Stimulated activated CD4-positive, alpha-beta T cell treated with anti-CD3 and anti-CD28 coated beads, Interleukin-1b, Interleukin-23, amount 100 ng/mL, for 1 hour (primary cell): ENCODE measurements at places on chromosomes 12 and 14.

DNA sequence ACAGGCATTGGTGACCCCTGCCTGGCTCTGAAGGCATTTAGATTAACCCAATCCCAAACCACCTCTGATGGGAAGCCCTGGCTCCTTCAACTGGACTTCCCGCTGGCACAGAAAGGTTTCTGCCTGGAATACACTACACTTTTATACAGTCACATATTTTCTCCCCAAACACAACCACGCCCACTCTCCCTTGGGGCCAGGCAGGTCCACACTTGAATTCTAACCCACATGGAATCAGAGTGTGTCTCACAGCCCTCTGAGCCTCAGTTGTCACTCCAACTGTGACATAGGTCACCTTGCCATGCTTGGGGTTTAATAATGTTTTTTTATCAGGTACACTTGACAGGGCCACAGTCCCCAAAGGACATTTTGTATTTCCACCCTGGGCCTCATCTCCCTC lies 368.6 kb downstream of the BCL11B start:
- DNase-seq: no peak

GRCh38 chr12:45234139-45234865 lies 18.4 kb downstream of the ANO6 start:
- no peak for DNase-seq

DNA sequence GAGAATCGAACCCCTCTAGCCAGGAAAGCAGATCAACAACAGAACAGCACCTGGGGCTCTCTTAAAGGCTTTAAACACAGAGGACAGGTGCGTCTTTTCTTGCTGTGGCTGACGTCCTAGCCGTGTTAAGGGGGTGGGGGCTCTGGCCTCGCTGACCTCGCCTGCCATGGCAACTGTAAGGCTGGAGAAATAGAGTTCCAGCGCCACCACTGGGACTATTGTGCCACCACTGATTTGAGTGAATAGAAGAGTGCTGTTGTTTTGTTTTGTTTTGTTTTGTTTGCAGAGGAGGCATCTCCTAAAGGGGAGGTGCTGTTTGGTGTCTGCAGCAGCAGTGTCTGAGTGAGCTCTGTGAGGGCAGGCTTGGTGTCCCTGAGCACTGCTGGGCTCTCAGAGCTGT lies 34.2 kb upstream of the PRMT8 start:
- no peak for DNase-seq

- no peak for DNase-seq
Measured at GRCh38 chr14:65065719-65066118, 36.6 kb downstream of the MAX start.

- no peak for DNase-seq
Measured at GRCh38 chr12:225012-225411, 11.1 kb upstream of the SLC6A12 start.

DNA sequence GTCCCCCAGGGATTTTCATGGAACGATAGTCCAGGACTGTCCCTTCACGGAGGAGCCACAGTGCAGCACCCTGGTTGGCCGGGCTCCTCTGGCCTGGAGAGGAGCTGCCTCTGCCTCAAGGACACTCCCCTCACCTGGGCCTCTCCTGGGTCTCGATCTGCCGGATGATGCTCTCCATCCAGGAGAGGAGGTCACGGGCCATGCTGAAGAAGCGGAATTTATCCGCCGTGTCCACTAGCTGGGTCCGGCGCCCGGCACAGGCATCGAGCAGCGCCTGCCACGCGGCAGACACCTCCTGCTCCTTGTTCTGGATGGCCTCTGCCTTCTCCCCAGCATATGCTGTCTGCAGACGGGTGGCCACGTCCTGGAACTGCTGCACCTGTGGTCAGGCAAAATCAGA lies 66.5 kb downstream of the PLEKHG3 start:
- DNase-seq: no peak

DNA sequence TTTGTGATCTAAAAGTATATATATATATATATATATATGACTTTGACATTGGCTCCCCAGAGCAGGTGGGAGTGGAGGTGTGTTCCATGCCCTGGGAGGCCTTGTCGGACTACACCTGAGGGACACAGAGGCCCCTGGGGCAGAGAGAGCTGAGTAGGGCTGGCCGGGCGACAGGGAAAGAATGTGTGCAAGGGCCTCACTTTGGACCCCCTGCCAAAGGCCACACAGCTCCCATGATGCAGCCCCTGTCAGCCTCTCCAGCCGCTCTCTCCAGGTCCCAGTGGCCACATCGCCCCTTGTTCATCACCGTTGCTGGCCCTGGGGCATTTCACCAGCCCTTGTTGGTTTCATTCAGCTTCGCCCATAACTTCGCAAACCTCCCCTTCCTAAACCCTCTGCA lies 123.9 kb downstream of the BCL11B start:
- no peak for DNase-seq

- no peak for DNase-seq
Measured at GRCh38 chr14:96811985-96812667, 14.9 kb downstream of the VRK1 start.

DNA sequence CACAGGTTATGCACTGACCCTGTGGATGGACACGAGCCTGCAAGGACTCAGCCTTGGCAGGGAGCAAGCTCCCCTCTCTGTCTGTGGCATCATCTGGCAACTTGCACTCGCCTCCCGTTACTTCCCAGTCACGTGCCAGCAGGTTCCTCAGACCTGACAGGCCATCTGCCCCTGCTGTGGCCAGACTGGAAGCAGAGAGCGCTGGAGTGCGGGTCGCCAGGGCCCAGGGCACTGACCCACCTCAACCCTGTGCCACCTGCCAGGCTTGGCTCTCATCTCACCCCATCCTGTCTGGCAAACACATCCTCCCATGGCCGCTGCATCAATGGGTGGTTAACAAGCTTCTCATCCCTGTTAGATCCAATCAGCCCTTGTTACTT lies 28.4 kb downstream of the SLC6A12 start:
- DNase-seq: no peak

- no peak for DNase-seq
Measured at GRCh38 chr12:22333186-22333712, 1.3 kb downstream of the ST8SIA1 start.

DNA sequence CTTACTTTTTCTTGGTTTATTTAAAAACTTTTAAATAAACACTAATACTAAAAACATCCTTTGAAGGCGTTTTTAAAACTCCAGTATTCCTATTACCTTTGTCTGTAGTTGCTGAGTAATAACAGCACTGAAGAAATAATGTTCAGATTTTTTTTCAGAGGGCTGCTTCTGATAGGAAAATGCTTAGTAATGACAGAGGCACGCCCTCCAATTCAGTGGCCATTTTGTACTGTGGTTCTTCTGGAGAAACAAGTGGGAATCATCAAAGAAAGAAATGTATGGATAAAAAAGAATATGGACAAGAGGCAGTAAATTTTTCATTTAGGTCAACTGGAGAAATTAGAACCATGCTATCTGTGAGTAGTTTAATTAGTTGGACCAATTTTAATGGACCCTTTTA lies 13.6 kb downstream of the VEZT start:
- DNase-seq: no peak

GRCh38 chr12:20798554-20798953 lies 12.0 kb upstream of the SLCO1B3 start:
- no peak for DNase-seq

DNA sequence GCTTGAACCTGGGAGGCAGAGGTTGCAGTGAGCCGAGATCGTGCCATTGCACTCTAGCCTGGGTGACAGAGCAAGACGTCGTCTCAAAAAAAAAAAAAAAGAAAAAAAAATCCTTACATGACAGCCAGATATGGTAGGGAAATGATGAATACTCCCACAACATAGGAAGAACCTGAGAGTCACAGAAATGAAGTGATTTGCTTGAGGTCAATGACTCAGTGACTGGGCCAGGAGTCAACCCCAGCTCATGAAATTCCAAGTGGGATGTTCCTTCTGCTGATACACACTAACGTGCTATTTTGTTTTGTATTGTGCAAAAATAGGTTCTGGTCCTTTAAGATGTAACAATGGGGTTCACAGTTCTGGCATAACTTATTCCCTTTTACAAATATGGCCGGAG lies 9.0 kb downstream of the RHOF start:
- DNase-seq: no peak

DNA sequence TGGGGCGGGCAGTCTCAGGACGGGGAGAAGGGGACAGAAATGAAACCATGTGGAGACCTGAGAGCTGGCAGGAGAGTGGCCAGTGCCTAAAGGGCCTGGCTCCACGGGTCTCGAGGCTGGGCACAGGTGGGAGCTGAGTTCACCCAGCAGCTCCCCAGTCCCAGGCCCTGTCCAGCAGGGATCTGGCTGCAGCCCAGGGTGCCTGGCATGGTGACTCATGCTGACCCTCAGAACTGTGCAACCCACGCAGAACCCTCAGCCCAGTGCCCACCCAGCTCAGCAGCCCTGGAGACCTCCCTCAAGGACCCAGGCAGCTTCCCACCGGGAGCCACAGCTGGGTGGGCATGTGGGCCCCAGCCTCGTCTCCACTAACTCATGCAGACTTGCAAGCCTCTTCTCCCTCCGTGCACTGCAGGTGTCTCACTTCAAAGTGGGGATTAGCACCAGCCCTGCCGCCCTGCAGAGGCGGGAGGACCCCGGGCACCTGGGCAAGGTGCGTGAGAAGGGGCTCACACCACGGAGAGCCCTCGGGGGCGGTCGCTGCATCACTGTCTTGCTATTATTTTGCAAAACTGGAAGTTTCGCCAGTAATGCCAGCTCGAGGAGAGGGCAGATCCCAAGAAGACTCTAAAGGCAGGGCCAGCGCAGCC lies 46.3 kb downstream of the CCNK start:
- no peak for DNase-seq

DNA sequence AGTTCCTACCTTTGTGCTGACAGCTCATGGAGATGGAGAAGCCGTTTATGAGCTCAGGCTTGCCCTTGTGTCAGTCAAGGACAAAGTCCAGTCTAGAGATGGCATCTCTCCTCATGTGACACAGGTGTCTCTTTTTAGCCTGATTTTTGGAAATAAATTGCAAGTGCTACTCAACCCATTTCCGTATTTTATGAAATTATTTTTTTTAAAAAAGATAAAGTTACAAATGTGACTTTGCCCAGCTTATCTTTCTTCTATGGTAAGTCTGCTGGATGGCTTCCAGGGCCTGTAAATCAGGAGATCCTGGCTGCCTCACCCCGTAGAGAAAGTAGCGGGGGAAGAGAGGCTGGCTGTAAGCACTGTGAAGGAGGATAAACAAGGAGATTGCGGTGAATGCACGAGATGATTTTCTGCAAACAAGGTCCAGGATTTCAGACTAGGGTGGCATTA lies 169.7 kb downstream of the MYRFL start:
- no peak for DNase-seq

DNA sequence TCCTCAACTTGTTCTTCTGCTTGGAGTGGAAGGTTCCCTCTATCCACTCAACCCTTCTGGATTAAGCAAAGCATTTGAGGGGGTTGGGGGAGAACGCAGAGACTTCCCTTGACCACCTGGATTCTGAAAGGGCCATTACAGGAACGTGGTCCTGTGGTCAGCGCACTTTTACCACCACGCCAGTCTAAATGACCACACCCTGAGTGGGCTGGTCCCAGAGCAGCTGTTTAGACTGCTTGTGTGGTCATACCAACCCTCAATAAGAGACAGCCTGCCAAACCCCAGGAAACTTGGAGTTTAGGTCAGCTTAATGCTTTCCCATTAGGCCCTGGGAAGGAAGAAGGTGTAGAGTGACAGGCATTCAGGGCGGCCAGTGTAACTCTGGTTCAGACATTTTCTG lies 165.5 kb upstream of the ATP2B1 start:
- no peak for DNase-seq

DNA sequence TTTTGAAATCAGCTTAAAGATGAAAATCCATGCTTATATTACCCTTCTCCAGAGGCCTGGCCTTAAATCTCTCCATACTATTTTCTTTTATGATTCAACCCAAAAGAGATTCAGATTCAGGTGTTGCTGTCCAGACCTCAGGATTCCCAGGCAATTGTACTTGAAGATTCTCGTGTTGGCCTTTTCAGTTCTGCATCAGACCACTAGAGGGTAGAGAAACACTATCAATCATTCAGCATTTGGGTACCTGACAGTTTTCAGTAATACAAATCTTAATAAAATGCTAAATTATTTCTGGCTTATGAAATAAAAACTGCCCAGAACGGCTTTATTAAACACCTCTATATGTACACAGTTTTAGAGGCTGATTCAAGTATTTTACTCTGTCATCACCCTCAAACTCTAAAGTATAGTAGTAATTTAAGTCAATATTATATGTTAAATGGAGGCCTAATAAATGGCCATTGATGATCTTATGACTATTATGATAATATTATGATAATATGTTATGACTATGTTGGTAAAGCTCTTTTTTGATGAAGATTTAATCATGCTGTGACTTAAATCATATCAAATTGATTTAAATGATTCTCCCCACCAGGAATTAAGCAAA lies 301.1 kb downstream of the DUSP6 start:
- no peak for DNase-seq

DNA sequence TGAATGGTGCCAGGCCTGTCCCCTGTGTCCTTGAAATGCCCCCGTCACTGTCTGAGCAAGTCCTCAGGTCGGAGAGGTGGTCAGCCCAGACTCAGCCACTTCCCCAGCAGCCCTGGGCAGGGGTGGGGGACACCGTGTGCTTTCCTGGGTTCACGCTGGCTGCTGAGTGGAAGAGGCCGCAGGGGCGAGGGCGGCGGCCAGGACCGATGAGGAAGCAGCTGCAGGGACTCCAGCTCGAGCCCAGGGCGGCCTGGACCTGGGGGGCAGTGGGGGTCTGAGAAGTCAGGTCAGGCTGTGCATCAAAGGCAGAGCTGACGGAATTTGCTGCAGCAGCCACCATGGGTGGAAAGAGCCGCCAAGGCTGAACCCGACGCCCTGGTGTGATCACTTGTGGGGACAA lies 28.4 kb downstream of the NOC4L start:
- DNase-seq: no peak

DNA sequence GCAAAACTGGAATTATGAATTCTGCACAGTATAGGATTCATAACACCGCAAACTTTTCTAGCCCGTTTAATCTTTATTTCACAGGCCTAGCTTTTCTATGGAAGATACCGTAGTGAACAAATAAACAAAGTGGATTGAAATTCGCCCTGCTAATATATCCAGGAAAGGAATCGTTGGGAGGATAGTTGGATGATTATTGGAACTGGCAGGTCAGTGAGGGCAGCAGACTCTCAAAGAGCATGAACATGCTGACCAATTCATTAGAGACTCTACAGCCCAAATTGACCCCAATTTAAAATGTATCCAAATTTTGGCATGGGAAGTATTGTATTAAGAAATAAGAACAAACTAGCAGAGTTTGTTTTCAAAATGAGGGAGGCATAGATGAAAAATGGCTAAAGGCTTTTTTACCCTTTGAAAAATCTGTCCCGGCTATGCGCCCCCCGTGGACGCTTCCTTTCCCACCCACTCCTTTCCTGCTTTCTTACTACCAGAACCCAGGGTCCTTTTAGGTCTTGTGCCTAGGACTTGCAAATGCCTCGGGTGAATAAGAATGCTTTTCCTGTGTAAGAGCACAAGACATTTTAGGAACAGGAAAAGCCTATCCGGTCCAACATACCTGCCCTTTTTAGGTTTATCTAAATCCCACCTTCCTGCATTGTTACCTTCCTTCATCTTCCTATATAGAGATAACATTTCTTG lies 84.6 kb upstream of the PTPRB start:
- DNase-seq: no peak

- DNase-seq: no peak
Measured at GRCh38 chr14:34098045-34098984, 147.4 kb upstream of the EGLN3 start.
